ENCODE measurements at places on chromosomes 7 and 10.

DNA sequence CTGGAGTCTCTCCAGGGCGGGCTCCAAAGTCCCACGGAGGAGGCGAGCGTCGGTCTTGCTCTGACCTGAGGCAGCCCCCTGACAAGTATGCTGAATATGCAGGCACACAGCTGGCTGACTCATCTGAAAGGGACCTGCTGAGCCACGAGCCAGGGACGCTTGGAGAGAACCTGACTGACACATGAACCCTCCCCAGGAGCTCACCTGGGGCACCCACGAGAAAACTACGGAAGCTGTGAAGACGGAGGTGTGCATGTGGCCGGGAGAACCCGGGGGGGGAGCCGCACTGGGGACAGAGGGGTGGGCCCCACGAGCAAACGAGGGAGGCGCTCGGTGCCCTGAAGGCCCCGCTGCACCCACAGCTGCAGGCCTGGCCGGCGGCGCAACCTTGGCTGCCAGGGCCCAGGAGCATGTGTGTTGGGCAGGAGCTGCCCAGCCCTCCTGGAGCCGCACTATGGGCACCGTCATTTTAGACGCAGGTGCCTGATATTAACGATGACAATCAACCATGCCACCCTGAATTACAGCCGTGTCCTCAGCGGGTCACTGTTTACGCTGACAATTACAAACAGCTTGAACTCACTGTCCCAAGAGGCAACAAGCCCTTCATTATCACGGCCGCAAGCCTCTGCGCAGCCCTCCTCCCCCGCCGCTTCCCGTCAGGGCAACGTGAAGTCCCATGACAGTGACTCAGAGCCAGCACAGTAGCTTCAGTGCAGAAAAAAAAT, 64.7 kb downstream of the DIP2C start:
- no peak for DNase-seq

DNA sequence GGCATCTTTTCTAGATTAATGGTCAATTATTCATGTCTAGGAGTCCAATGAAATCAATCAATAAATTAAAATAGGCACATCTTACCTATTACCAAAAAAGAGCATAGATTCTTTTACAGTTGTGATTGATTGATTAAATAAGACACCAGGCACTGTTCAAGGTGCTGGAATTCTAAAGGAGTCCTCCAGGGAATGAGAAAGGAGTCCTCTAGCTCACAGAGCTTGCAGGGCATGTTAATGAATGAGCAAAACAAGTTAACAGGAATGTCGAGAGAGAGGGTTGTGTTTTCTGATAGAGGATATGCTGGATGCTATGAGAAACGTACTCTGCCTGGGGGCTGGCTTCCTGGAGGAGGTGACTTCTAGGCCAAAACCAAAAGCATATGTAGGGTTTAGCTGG, 191.4 kb downstream of the BMPER start:
- DNase-seq = no peak

- no peak for DNase-seq
These were observed 5.8 kb downstream of the CPA4 start for GRCh38 chr7:130298544-130299326.

- no peak for DNase-seq
These were observed 85.3 kb upstream of the CCDC6 start for GRCh38 chr10:59991661-59992060.

DNA sequence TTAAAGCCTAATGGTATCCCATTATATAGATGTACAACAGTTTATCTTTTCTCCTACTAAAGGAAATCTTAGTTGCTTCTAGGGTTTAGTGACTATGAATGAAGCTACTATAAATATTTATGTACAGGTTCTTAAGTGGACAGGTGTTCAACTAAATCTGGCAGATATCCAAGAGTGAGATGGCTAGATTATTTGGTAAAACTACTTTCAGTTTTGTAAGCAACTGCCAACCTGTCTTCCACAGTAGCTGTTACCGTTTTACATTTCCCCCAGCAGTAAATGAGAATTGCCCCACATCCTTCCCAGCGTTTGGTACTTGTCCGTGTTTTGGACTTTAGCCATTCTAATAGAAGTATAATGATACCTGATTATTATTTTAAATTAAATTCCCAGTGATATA, 144.9 kb upstream of the MAGI2 start:
- DNase-seq = no peak

- DNase-seq = no peak
These were observed 159.6 kb downstream of the EGFR start for GRCh38 chr7:55178292-55178862.

DNA sequence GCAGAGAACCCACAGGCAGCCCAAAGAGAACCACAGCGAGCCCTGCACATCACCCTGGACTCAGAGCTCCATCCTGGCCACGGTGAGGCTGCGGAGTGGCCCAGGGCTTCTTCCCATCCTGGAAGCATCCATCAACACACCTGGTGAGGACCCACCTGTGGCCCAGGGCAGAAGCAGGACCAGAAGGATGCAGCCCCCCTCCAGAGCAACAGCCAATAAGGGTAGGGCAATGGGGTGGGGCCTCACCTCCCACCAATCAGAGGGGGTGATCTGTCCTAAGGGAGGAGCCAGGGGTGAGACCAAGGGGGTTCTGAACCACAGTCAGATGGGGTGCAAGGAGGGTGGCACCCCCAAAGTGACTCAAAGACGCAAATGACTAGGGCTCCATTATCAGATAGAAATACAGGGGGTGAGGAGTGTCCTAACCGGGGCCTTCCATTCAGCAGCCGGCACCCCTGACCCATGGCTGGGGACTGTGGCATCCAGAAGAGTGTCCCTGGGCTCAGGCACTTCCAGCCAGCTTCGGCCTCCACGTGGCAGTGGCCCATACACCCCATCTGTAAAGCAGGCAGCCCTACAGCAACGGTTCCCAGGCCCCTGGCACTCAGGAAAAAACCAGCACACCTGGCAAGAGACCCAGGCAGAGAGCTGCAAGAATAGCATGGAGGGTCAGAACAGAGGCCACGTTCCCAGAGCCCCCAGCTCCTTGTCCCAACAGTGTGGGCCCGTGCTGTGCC, 36.9 kb downstream of the STK32C start:
- no peak for DNase-seq

Measured in stimulated activated CD8-positive, alpha-beta memory T cell treated with anti-CD3 and anti-CD28 coated beads, Interleukin-4, amount 100 ng/mL, for 24 hours (primary cell).